ENCODE measurements at places on chromosomes 2 and 18.

- no peak for DNase-seq
These were observed 674.0 kb downstream of the PLCL1 start for GRCh38 chr2:198478361-198478760.

DNA sequence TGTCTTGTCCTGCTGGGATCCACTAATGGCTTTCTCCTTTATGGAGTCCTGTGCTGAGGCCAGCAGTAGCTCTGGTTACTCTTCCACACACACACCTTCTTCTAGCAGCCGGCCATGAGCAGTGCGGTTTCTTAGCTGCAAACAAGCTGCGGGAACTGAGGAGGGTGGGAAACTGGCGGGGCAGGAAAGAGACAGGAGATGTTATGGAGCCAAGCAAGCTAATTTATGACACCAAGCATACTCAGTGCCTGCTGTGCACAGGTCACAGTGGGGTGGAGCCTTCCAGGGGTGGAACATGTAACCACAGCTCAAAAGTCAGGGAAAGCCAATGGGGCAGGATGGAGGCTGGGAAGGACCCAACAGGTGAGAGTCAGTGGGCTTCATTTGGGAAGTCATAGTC, 180.8 kb downstream of the FAM210A start:
- no peak for DNase-seq

GRCh38 chr2:75200140-75201096, 1.1 kb upstream of the TACR1 start:
- DNase-seq = no peak

GRCh38 chr2:124308319-124309062, 283.4 kb downstream of the CNTNAP5 start:
- no peak for DNase-seq

- no peak for DNase-seq
These were observed 20.2 kb downstream of the GATA6 start for GRCh38 chr18:22189449-22190166.

DNA sequence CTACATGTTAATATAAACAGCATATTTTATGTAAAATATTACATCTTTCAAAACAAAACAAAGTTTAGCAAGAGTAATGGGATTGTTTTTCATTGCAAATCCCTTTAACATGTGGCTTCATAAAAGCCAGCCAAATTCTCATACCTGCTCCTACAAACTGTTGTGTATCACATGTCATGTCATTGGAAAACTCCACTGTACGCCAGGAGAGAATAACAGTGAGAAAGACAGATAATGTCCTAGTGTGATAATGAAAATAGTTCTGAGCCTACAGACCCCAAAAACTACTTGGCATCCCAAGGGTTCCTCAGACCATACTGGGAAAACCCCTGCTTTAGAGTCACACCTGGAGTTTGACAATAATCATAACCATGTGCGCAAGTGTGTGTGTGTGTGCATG, 182.7 kb upstream of the HNRNPA3 start:
- DNase-seq = no peak

DNA sequence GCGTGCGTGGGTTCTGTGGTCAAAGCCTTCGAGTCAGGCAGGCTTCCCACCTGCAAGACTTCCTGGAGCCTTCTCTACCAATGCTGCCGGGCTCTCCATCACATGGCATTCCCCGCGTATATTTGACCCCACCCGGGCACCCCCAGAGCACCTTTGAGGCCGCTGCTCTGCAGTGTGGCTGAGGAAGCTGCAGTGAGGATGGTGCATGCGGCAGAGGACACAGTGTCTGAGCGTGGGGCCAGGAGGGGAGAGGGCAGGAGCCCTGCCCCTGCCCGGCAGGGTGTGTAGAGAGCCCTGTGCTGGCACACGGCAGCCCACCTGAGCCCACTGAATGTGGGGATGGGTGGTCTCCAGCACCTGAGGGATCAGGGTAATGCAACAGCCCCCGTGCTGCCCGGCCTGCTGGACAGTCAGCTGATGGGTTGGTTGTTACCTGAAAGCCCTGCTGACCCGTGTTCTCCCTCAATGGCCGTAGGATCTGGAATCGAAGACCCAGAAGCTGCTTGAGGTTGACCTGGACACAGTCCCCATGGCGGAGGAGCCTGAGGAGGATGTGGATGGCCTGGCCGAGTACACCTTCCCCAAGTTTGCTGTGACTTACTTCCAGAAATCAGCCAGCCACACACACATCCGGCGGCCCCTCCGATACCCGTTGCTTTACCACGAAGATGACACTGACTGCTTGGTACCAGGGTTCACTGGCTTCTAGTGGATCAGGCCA, 36.8 kb upstream of the GPR17 start:
- DNase-seq = no peak

DNA sequence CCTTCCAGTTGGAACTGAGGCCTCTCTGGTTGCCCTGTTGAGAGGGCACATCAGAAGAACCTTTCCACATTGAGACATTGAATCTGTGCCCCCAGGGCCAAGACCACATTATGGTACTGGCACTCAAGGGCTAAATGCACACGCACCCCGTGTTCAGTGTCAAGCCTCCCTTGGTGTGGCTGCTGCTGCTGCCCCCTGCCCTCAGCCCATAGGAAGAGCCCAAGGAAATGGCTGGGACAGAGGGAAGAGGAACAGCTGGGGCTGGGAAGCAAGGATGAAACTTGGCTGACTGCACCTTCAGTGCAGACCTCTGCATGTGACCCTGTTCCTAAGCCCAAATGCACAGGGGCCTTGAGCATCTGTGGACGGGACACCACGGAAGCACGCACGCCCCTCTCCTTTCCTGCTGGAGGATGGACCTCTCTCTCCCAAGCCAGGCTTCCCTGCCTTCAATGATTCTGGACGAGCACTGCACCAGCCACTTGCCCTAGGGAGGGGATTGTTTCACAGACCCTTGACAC, 40.2 kb downstream of the NIFK start:
- DNase-seq = no peak

- no peak for DNase-seq
These were observed 126.4 kb downstream of the TXNL1 start for GRCh38 chr18:56511996-56512395.

DNA sequence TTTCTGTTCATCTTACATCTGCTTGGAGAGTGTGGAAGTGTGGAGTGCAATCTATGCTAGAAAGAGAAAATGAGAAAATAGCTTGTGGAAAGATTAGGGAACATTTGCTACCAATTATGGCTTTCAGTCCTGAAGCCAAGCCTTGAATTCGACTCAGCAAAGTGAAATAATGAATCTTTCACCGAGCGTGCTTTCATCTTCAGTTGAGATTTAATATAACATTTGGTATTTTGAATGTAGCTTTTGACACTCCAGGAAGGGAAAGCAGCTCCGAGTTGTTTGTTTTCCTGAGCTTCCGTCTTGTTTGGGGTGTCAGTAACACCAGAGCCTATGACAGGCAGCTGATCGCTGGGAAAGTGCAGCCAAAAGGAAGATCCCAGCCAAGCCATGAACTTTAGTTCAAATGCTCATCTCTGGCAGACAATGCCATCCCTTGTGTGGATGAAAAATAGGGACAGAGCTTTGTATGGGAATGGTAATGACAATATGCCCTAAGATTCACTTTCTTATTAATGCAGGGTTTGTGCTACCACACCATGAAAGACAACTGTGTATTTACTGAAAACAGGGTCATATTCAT, 25.0 kb upstream of the PHLPP1 start:
- no peak for DNase-seq

- no peak for DNase-seq
These were observed 1.6 kb downstream of the IL1R1 start for GRCh38 chr2:102144128-102144527.

DNA sequence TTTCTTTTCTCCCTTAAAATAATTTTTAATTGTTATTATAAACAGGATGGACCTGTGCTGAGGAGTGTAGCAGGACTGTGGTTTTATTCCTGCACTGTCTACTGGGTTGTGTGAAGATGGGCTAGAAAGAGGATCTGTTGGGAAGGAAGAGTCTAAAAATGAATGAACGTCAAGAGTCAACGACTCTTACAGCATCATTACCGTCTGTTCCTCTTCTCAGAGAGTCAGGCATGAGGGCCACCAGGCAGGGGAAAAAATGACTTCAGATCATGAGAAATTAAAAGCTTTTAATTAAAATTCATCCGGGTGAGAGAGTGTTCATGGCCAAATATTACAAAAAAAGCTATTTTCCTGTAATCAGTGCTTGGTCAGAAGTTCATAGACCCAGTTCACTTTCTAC, 32.6 kb downstream of the SRSF7 start:
- no peak for DNase-seq

GRCh38 chr2:165294912-165295311, 55.7 kb downstream of the SCN2A start:
- no peak for DNase-seq

DNA sequence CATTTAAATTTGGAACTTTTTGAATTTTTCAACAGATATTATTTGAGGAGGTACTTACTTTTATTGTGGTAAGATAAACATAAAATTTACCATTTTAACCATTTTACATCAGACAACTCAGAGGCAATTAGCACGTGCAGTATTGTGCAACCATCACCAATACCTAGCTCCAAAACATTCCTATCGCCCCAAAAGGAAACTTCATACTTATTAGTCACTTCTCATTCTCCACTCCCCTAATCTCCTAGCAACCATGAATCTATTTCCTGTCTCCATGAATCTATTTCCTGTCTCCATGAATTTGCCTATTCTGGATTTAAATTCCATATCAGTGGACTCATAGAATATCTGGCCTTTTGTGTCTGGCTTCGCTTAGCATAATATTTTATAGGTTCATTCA, 69.9 kb upstream of the FAM136A start:
- peak; percentile 34 for DNase-seq

- no peak for DNase-seq
These were observed 67.8 kb downstream of the TMEFF2 start for GRCh38 chr2:192126912-192127311.

DNA sequence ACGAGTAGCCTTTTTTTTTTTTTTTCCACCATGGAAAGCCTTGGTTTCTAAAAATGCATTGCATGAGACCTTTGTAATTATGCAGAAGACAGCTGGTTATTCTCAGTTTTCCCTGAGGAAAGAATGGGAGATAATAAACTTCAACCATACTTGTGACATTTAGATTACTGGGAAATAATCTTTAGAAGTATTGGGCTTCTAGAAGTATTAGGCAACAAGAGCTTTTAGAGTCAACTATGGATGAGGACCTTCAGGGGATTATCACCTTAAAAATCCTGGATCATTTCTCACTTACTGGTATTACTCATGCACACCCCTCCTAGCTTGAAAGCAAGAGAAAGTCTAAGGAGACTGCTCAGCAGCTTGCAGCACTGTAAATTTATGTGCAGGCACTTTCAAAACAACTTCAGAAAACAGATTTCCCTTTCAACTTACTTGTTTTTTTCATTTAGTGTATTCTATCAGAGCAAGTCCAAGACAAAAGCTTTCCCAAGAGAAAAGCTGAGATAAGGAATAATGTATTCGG, 175.9 kb downstream of the NRXN1 start:
- no peak for DNase-seq

- DNase-seq = no peak
These were observed 213.3 kb downstream of the FAM210A start for GRCh38 chr18:13513021-13513420.

- peak; percentile 65 for DNase-seq
These were observed 81.1 kb downstream of the RTP5 start for GRCh38 chr2:241950413-241951315.

Measured in brain microvascular endothelial cell (primary cell).